ENCODE measurements at places on chromosomes 6 and 20.
A peak's percentile ranks its signal among the peaks of the same experiment; 100 is the strongest.

DNA sequence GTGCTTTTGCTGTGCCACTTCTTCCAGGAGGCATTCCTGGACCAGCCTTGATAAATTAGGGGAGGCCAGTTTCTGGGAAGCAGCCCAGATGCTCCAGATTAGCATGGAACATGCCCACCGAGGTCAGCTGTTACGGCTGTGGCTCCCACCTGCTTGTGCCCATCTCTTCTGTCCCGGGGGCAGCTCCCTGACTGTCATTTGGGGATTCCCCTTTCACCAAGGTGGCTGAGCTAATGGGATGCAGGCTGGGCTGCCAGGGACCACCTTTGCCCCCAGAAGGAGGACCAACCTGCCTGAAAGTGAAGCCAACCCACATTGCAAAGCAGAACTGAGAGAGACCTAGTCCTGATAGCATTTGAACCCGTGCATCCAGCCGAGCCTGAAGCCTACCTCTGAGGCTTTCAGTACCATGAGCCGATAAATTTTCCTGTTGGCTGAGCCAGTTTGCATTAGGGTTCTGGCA is 85.3 kb downstream of the PTPN1 start:
- no peak for DNase-seq

GRCh38 chr6:53986165-53986720 is 125.0 kb upstream of the MLIP start:
- DNase-seq = peak; percentile 18

- DNase-seq = no peak
Measured at GRCh38 chr6:167678102-167679101, 148.3 kb upstream of the AFDN start.

DNA sequence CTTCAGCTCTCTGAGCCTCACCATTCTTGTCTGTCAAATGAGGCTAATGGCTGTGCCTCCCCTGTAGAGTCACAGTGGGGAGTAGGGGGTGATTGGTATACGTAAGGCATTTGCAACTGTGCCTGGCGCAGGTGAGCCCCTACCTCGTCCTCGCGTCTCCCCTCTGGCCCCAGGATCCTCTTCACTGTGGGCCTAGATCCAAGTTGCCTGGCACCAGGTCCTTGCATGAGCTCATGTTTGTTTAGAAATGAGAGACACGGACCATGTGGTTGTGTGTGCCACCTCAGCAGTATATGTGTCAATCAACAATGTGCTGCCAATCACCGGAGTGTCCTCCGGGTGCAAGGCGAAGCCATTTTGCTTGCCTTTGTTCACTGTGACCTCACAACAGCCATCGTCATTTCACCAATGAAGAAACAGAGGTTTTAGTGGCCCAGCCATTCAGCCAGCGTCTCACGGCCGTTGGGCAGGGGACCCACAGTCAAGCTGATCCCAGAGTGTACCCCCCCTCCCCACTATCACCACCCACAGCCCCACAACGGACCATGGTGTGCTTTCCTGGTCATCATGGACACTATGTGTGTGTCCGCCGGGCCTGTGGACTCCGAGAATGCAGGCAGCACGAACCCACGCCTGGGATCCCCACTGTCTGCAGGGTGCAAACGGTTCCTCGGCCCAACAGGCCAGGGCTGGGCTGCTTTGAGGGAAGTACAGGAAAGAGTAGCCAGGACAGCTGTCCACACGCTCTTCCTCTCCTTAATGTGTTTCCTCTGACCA is 35.9 kb upstream of the STX16 start:
- DNase-seq = no peak

GRCh38 chr20:61357119-61357518 is 105.1 kb downstream of the CDH4 start:
- no peak for DNase-seq

GRCh38 chr6:3742426-3743344 is 8.8 kb downstream of the PXDC1 start:
- peak; percentile 88 for DNase-seq

All from GM13976 (cell line).